HS-27A (cell line): ENCODE measurements at places on chromosomes 4 and X.

- no peak for DNase-seq
These were observed 542.8 kb downstream of the GALNTL6 start for GRCh38 chr4:172356016-172356415.

GRCh38 chr4:60605646-60606354, 594.3 kb upstream of the ADGRL3 start:
- no peak for DNase-seq

DNA sequence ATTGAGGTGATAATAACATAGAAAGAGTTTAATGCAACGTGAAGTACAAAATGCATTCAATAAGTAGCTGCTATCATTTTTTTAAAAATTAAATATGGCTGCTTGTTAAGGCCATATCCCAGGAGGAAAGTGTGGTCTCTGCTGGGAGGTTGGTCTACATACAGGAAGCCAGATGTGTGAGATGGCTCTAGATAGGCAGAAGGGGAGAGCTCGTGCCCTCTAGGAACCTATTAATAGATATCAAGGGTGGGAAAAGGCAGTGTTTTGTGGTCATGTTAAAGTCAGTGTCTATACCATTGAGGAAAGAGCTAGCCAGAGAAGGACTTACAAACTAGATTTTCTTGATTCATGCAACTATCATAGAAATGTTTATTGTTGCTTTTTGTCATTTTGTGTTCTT, 140.5 kb downstream of the KLHL8 start:
- no peak for DNase-seq

DNA sequence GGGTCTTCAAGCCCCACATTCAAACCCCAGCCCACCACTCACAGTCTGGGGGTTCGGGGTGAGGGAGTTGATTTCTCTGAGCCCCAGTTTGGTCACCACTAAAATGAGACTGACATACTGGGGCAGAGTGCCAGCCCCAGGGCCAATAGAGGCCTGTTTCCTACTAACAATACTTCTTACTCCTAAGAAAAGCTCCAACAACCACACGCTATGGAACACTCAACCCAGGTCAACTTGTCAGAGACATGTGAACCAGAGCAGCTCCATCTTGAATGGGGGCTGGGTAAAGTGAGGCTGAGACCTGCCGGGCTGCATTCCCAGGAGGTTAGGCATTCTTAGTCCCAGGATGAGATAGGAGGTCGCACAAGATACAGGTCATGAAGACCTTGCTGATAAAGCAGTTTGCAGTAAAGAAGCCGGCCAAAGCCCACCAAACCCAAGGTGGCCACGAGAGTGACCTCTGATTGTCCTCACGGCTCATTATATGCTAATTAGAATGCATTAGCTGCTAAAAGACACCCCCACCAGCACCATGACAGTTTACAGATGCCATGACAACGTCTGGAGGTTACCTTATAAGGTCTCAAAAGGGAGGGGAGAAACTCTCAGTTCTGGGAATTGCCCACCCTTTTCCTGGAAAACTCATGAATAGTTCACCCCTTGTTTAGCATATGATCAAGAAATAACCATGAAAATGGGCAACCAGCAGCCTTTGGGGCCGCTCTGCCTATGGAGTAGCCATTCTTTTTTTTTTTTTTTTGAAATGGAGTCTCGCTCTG, 26.6 kb upstream of the HTRA3 start:
- DNase-seq = no peak

- DNase-seq = no peak
These were observed 93.0 kb downstream of the FAM53A start for GRCh38 chr4:1591107-1591506.

DNA sequence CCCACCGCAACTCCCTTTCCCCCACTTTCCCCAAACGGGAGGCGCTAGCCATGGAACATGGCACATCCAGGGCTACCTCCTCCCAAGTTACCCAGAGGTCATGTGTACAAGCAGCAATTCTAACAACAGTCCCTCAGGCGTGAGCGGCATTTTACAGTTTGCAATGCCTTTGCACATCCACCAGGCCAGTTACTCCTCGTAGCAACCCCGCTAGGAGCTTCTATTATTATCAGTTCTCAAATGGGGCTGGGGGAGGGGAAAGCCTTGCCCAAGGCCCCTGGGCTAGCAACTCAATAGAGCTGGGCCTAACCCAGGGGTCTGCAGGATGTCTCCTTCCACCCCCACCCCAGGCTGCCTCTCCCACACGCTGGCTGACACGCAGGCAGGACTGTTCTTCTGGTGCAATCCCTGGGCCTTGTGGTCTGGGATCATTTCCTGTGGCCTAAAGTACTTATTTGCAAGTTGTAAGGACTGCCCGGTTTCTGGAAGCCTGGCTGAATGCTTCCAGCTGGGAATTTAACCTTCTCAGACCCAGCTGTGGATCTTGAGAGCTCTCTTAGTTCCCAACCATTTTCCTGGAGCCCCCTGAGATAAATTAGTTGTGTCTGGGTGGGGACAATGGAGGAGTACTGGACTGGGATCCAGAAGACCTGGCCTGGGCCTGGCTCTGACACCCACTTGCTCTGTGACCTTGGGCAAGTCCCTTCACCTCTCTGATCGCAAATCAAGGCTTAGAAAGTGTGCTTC, 27.7 kb downstream of the PJA1 start:
- no peak for DNase-seq

DNA sequence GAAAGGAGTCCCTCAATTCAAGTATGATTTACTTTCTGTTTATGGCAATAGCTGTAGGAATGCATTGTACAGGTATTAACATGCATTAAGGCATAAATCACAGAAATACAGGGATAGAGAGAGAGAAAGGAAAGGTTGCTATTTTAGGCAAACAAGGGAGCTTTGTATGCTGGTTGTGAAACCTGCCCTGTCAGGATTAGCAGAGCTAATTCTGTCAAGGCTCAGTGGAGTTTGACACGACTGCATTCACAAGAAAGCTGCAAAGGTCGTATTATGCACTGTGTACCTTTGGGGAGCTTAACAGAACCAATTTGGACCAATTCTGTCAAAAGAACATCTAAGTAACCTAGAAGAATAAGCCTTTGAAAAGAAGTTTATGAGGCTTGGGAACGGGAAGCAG, 239.3 kb downstream of the GRIA2 start:
- no peak for DNase-seq
